ENCODE measurements at places on chromosomes 1 and 21. TPM values are rescaled to one million over a fixed set of nuclear protein-coding genes. Genes with fewer than 3 reads are reported as not detected.

The BLACAT1 gene
- under 0.01 TPM for total RNA-seq

The FCGR3B gene
- not detected for total RNA-seq

The C1orf74 gene
- 1.9 TPM for total RNA-seq

The TNFRSF14 gene
- total RNA-seq = 66.8 TPM

The CR1L gene
- total RNA-seq = not detected

The IL24 gene
- not detected for total RNA-seq

The SPRR2E gene
- total RNA-seq = not detected

The PTGFR gene
- total RNA-seq = 0.13 TPM

The TTC3 gene
- total RNA-seq = 120 TPM

The OR2T33 gene
- total RNA-seq = not detected

The CLDN17 gene
- total RNA-seq = not detected

The ASPM gene
- 8.1 TPM for total RNA-seq

The RNU1-4 gene
- total RNA-seq = under 0.01 TPM

The PCAT6 gene
- 0.25 TPM for total RNA-seq

The KLF17 gene
- not detected for total RNA-seq

The IL22RA1 gene
- not detected for total RNA-seq

The KCNK1 gene
- total RNA-seq = 0.13 TPM

The GPR52 gene
- 0.26 TPM for total RNA-seq

The ARHGEF19 gene
- 4.0 TPM for total RNA-seq

The TRIM58 gene
- 0.25 TPM for total RNA-seq

The METTL25B gene
- total RNA-seq = 7.3 TPM

The TAF13 gene
- total RNA-seq = 64.2 TPM

The SUSD4 gene
- under 0.01 TPM for total RNA-seq

The LELP1 gene
- total RNA-seq = not detected

The CTTNBP2NL gene
- total RNA-seq = 13.0 TPM

The LRIG2 gene
- total RNA-seq = 10.5 TPM

The PROX1 gene
- 56.4 TPM for total RNA-seq

The VHLL gene
- 0.13 TPM for total RNA-seq

The OSCP1 gene
- 4.9 TPM for total RNA-seq

The NFASC gene
- total RNA-seq = under 0.01 TPM

The KCNA3 gene
- total RNA-seq = not detected

The SAMSN1 gene
- total RNA-seq = 0.13 TPM

The TMEM82 gene
- 0.13 TPM for total RNA-seq

The NEGR1 gene
- 0.64 TPM for total RNA-seq

The DYNLT5 gene
- 0.77 TPM for total RNA-seq

The TNFRSF9 gene
- total RNA-seq = 0.13 TPM

The SH2D1B gene
- 0.13 TPM for total RNA-seq

The PLEKHG5 gene
- 21.2 TPM for total RNA-seq

The KCNJ6 gene
- not detected for total RNA-seq

Measured in dermis microvascular lymphatic vessel endothelial cell (primary cell).